ENCODE measurements at places on chromosomes 3 and 15.

GRCh38 chr3:173933113-173933512 lies 535.6 kb downstream of the NLGN1 start:
- no peak for DNase-seq

GRCh38 chr3:172511783-172512762 lies 11.2 kb downstream of the TNFSF10 start:
- no peak for DNase-seq

GRCh38 chr15:92231461-92231860 lies 162.2 kb upstream of the ST8SIA2 start:
- DNase-seq, result no peak

DNA sequence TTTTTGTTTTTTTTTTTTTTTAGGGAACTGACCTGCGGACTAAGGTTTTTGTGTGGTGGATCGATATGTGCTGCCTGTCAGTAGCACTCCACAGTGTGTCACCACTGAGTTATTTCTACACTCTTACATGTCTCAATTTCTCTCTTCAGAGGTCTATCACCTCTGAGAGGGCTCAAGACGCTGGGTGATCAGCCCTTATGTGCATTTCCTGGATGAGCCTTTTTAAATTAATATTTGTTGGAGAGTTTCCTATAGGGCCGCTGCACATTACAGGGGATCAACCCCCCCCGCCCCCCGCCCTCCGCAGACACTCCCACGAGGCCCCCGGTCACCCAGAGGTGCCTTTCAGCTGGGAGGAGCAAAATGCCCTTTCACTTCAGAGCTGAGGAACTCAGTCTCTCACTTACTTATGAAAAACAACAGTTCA lies 34.5 kb upstream of the AP4E1 start:
- no peak for DNase-seq

- DNase-seq, result no peak
Observed at GRCh38 chr3:133983576-133984560, 45.9 kb downstream of the SLCO2A1 start.

GRCh38 chr15:58980351-58980939 lies 7.0 kb upstream of the RNF111 start:
- DNase-seq, result no peak

- no peak for DNase-seq
Observed at GRCh38 chr3:149501524-149501923, 27.0 kb downstream of the TM4SF4 start.
